ENCODE measurements at places on chromosomes 5 and 9.

DNA sequence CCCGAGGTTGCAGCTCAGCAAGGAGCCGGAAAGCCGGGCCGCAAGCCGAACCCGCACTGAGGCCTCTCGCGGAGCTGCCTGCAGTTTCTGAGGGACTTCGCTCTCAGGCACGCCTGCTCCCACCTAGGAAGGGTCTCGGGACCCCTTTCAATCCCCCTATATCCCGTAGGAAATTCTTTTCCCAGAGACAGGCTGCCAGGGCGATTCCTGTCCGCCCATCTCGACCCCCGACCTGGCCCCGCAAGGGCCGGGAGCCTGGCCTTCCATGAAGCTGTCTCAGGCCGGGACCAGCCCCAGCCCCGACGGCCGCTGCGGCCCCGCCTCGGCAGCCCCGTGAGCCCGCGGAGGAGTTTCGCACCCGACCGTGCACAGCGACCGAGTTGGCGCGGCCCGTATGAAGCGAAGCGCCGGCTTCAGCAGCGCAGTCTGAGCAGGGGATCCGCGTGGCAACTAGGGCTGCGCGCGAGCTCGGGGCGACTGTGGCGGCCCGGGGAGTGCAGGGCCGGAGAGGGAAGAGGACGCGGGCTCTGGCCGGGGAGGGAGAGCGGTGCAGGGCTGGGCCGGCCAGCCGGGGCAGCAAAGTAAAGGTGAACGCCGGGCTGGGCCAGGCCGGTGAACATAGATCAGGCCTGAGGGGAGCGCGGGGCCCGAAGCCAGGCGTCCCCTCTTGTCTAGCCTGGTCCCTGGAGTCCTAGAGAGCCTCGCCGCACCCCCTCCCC, 977 bp upstream of the PRDM12 start:
- no peak for DNase-seq

DNA sequence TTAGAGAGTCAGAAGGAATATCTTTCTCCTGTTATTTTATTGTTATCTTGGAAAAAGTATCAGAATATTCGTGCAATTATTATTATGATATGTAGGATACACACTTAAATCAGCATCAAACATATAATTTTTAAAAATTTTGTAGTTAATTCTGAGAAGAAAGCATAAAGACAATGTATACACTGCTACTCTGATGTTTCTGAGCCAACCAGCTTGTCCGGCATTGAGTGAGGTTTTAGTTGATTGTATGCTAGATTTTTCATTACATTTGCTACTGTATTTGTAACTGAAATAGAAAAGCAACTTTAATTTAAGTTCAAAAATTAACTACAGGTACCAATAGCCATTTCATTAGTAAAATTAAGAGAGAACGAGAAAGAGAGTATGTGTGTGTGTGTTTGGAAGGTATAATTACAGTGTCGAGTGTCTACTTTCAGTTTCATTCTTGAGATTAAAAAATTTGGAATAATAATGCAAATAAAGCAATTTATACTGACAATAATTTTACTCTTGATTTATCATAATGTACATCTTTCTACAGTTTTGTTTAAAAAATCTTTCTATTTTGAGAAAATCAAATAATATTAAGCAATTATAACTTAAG, 160.4 kb upstream of the CDH12 start:
- no peak for DNase-seq

DNA sequence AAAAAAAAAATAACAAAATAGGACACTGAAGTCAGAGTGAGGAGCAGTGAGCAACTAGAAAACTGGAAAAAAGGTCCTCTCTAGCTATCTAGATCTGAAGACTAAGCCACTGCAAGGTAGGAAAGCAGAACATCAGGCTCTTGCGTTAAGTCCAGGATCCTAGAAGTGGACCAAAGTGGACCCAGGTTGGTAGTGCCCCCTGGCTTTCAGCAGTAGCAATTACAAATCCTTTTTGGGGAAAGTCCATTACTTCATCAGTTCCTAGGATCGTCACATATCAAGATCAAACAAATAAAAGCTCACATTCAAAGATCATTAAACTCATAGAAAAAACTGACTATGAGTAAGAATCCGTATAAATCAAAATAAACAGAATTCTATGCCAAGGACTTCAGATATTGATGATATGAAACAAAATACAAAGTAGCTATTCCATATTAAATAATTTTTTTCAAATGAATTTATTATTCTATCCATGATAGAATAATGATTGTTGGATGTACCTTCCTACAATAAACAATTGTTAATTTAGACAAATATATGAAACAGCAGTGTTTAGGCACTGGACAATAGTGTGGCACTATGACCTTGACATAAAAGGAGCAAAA, 6.5 kb upstream of the RICTOR start:
- DNase-seq, result peak; percentile 55

DNA sequence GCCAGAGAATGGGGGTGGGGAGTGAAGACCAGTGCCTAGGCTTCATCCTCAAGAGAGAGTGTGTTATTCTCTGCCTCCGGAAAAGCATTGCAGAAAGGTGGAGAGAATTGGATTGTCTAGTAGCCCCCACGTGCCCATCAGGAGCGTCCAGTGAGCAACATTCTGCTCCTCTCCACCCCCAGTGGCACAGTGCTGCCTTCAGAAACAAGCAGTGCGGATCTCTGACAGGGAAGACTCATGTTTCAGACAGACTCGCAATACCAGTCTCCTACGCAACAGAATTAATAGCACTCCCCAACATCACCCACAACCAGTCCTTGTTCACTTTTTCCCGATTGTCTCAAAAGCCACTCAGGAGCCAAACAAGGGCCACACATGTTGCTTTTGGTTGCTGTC, 14.9 kb upstream of the CEL start:
- no peak for DNase-seq

DNA sequence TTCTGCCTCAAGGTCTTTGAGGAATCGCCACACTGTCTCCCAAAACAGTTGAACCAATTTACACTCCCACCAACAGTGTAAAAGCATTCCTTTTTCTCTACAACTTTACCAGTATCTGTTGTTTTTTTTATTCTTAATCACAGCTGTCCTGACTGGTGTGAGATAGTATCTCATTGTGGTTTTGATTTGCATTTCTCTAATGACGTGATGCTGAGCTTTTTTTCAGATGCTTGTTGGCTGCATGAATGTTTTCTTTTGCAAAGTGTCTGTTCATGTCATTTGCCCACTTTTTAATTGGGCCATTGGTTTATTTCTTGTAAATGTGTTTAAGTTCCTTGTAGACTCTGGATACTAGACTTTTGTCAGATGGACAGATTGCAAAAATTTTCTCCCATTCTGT, 400.0 kb downstream of the DEPDC1B start:
- DNase-seq, result no peak

DNA sequence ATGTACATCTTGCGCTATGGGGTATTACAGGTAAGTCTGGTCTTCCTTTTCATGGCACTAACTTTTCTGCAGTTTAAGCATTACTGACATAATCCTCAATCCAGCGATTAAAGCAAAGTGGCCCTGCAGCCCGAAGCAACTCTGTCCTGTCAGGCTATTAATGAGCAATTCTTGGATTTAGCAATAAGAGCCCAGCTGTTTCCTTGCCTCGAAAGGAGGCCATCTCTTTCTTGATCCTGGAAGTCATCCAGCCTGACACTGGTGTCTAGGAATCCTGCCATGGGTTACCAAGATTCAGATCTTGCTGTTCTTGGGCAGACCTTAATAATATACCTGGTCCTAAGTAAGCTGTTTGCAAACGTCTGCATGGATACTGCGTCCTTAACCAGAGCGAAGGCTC, 102.0 kb downstream of the RFK start:
- no peak for DNase-seq

DNA sequence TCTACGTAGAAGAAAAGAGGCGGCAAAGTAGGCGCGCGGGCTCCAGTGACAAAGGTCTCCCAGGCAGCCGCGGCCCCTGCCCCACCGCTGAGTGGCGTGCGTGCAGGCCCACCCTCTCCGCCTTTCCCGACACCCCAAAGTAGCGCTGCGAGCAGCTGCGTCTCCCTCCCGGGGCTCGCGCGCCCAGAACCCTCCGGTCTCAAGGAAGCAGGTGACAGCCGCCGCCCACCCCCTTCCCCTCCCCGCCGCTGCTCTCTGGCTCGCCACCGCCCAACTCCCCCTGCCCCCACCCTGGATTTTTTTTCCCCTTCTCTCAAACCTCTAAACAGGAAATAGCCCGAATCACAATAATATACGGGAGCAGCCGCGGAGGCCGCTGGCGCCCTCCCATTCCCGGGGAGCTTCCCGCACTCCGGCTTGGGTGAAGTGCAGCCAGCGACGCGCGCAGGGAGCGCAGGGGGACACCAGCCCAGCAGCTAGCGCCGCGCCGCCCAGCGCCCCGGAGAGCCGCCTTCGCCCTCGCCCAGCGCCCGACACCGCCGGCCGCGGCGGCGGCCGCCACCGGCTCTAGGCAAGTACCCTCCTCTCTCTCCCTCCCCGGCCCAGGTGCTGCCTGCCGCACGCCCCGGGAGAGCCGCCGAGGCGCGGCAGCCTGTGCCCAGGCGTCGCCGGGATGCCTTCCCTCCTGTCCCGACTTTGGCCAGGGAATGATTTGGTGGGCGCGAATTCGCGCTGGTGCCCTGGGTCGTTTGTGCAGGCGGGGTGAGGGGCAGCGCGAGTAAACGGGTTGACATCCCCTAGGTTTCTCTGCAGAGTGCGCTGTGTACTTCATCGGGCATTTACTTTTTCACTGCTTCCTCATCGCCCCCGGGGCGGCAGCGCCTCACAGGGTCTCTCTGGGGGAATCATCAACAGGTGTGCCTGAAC, 52.7 kb upstream of the TJP2 start:
- DNase-seq, result no peak

DNA sequence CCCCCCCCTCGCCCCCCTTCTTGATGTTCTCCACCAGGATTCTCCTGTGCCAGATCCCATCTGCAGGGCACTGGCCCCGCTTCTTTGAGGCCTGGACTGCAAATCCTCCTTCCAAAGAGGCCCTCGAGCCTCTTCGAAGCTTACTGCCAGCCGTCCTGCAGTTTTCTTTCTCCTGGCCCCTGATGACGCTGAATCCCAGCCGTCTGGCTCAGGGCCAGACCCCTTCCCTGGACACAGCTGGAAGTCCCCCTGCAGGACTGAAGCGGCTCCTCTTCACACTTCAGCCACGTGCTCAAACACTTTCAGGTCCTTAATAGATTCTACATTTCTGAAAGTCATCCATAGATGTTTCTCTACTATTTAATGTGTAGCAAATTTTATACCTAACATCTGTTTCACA, 121.5 kb downstream of the EHMT1 start:
- no peak for DNase-seq

DNA sequence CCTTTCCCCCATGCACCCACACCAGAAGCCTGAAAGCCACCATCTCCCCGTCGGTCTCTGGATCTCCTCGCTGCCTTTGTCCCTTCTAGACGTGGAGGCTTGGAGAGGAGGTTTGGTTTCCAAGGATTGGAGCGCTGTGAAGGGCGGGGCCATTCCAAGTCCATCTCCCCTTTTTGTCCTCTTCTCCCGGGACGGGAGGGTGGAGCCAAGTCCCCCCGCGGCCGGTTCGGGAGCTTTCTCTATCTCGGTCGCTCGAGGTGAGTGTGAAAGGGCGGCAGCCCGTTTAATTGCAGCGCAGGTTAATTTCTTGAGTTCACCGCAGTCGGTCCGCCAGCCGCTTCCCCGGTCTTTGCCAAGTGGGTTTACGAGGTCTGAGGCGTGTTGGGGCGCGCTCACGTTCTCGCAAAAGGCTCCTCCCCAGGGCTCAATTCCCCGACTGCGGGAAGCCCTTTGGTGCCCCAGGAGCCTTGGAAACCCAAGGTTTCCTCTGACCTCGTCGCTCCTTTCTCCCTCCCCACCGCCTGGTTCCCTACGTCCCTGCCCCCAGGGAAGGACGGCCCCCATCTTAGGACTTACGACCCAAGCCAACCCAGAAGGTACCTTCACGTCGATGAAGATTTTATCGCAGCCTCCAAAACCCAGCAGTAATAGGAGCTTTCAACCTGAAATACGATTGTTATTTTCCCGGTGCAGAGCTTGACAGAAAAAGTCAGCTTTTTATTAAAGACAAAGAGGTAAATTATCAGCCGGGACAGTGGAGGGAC, 2.8 kb upstream of the ZNF462 start:
- no peak for DNase-seq

- no peak for DNase-seq
Measured at GRCh38 chr9:136709454-136710109, 2.8 kb upstream of the DIPK1B start.

GRCh38 chr5:96335873-96336272, 97.2 kb downstream of the PCSK1 start:
- DNase-seq, result no peak

- DNase-seq, result no peak
Measured at GRCh38 chr9:93668261-93668871, 92.0 kb downstream of the PHF2 start.

DNA sequence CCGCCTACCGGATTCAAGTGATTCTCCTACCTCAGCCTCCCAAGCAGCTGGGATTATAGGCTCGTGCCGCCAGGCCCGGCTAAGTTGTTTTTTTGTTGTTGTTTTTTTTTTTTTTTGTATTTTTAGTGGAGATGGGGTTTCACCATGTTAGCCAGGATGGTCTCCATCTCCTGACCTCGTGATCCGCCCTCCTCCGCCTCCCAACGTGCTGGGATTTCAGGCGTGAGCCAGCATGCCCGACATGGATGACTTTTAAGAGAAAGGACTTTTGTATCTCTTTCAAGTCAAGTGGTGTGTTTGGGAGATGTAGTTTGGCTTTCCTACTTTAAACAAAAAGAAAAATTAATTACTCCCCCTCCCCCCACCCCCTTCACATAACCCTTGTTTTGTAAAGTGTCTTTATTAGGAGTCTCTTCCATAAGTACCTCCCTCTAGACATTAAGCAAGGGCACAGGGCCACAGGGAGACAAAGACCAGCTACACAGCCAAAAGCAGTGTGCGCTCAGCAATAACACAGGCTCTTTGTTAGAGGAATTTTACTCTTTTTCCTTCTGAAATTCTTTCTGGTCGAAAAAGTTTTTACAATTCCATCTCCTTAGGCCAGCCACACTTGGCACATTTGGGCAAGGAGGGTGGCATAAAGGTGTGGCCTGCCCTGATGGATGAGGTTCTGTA, 31.2 kb downstream of the JAKMIP2 start:
- DNase-seq, result no peak

- DNase-seq, result no peak
Measured at GRCh38 chr5:75050415-75050814, 1.9 kb downstream of the GCNT4 start.

GRCh38 chr5:150625831-150626746, 14.4 kb upstream of the SYNPO start:
- DNase-seq, result no peak

- DNase-seq, result no peak
Measured at GRCh38 chr9:89679016-89679415, 74.2 kb downstream of the GADD45G start.

- no peak for DNase-seq
Measured at GRCh38 chr5:428219-428618, 14.8 kb upstream of the EXOC3 start.

DNA sequence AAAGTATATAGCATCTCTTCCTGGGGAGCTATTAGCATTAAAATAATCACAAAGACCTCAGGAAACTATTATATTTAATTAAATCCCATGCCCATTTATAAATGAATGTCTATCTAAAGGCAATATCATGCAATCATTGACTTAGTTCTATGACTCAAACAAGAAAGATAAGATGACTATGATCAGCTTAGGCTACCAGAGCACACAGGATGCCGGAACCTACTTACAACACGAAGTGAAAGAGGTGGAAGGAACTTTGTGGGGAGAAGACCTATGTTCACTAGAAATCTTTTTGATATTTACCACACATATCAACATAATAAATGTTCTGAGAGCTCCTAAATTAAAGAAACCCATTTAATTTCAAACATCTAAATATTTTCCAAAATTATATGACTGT, 344.2 kb upstream of the CYLC2 start:
- no peak for DNase-seq

GRCh38 chr5:133610489-133611356, 1.6 kb downstream of the FSTL4 start:
- DNase-seq, result no peak

- DNase-seq, result no peak
Measured at GRCh38 chr9:123999661-124000060, 11.9 kb upstream of the LHX2 start.

Measured in AG09309 (cell line).